Activated CD4-positive, CD25-positive, alpha-beta regulatory T cell (primary cell): ENCODE measurements at places on chromosomes 6 and 20.

- DNase-seq = no peak
Observed at GRCh38 chr20:24951536-24952083, 2.5 kb downstream of the CST7 start.

- DNase-seq = no peak
Observed at GRCh38 chr6:42200035-42200434, 5.3 kb upstream of the GUCA1B start.

- no peak for DNase-seq
Observed at GRCh38 chr20:50083034-50083433, 29.9 kb downstream of the UBE2V1 start.

- DNase-seq = no peak
Observed at GRCh38 chr6:80543151-80543550, 436.7 kb downstream of the BCKDHB start.

- DNase-seq = no peak
Observed at GRCh38 chr6:62998022-62998421, 213.2 kb upstream of the FKBP1C start.

DNA sequence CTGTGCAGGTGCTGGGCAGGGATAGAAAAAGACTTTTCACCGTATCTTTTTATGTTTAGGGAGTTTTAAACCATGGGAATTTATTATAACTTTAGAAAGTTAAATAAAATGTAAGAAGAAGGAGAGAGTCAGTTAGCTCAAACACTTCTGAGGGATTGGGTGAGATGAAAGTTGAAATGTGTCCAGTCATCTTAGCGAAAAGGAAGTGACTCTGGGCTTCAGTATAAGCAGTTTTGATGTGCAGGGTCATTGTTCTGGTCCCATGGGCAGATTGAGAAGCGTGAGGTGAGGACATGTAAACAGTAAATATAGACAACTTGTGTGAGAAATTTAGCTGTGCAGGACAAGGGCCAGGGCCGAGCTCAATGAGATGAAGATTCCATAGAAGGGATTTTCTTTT is 66.9 kb downstream of the TOX2 start:
- no peak for DNase-seq

DNA sequence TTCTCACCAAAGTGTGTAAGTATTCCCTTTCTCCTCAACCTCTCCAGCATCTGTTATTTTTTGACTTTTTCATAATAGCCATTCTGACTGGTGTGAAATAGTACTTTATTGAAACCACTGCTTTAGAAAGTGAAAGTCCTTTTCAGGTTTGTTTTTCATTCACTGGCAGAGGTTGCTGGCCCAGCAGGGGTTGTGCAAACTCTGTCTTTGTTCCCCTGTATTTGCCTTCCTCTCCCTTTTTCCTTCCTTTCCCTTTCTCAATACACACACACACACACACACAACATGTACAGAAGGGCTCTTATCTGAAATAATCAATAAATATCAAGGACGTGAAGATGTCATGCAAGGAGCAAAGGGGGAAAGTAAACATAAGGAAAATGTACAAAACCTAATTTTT is 99.8 kb downstream of the LY86 start:
- DNase-seq = no peak

DNA sequence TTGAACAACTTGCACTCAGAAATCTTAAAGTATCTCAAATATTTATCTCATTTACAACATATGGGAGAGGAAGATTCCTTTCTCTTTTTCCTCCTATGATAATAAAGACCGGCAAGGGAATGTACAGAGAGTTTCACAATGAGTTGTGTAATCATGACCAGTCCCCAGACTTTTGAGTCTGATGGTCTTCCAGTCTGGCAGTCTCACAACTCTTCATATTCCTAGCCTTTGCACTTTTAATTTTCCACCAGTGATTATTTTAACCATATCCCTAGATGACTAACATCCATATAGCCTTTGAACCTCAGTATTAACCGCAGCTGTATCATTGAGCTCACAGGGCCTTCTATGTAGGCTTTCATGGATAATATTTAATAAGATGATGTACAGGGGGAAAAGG is 278.5 kb downstream of the KHDC1L start:
- DNase-seq = no peak

GRCh38 chr20:38197619-38198018 is 32.5 kb upstream of the TGM2 start:
- no peak for DNase-seq

DNA sequence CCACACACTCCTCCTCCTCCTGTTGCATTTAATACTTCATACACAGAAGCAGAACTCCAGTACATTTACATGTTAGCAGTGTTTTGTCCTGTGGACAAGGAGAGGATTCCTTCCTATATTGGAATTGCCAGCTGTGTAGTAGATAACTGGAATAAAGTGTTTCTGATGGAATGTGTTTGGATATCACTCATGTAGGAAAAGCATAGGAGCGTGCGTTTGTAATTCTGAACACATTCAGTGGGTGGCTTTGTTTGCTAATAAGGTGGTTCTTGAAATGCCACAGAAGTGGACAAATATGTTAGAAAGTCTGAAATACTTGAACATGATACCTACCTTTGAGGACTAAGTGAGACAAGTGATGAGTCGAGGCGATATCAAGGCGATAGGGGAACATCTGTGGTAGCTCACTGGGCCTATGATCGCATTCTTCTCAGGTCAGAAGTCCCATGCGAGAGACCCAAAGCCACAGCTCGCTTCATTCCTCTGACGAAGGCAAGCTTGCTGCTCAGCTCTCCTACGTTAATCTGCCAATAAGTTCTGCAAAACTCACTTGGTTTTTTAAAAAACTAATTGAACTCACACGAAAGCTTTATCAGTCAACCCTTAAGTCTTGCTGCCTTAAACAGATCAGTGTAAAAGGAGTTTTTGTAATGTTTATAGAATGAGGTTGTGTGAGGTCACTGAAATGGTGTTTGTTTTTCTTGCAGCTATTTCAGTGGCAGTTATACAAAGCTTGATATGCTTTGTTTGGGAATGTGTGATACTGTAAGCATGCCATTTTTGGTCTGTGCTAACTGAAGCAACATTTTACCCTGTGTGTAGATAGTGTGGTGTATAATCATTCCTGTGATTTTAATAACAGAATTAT is 159.9 kb downstream of the SOX4 start:
- no peak for DNase-seq

DNA sequence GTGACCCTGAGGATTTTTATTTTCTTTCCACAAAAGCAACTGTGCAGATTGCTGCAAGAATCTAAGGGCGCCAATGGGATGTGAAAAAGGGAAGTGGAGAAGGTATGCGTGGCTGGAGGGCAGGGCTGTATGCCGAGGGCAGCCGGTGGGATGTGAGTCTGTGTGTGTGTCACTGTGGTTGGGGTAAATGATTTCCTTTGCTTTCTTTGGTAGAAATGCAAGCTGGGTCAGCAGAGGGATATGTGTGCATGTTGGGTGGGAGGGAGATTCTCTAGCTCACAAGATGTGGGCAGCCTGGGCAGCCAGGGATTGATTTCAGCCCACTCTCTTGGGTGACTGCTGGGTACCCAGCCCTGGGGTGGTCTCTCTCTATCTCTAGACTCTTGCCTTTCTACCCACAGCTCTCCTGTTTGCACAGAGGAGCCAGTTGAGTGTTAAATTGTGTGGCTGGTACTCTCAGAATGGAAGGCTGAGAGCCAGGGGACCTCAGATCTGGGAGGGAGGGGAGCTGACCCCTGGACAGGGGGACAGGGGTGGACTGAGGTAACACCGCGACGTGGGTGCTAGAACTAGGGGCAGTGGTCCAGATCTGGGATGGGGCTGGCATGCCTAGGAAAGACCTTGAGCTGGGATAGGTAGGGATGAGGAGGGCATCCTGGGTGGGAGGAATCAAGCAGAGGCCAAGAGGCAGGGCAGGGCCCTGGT is 136.8 kb upstream of the RNF24 start:
- DNase-seq = no peak

- DNase-seq = no peak
Observed at GRCh38 chr6:51930602-51931001, 156.8 kb downstream of the PKHD1 start.

DNA sequence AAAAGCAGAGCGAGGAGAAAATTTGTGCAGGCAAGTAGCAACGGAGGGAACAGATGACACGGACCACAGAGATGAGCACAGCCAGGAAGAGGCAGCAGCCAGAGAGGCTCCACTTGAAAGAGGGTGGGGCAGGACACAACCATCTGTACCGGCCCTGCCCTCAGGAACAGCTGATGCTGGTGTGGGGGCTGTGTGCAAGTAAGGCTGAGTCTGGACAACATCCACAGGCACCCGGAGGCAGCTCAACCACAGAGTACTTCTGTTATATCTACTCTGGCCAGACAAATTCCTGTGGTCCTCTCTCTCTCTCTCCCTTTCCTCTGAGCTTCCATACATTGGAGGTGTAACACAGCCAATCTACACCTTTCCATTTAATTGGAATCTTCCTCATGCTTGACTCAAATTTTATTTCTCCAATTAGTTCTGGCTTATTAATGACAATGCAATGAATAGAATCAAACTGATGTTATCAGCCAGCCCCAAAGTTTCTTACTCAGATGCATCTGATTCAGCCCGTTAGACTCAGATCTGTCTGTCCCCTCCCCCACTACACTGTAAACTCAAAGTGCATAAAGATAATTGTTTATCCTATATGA is 24.9 kb downstream of the KIF13A start:
- no peak for DNase-seq

DNA sequence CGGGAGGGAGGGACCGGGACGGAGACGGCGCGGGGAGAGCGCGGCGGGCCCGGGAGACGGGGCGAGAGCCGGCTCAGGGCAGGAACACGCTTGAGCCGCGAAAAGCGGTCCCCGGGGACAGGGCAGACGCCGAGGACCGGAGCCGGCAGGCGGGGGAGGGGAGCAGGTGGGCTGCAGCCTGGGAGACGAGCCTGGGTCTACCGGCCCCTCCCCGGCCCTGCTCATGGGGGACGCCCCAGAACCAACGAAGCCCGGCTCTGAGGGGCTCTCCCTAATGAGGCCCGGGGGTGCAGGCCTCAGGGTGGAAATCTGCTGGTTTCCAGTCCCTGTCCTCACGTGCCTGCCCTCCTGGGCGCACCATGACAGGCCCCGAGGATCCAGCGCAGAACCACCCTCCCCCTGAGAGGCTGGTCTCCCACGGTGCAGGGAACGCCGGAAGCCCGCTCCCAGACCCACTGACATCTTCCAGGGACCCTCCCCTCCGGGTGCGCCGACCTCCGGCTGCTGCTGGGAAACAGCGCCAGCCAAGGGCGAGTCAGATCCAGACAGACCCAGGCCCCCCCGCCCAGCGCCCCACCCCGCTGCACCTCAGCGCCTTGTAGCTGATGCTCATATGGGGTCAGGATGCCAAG is 571 bp upstream of the EEF1A2 start:
- DNase-seq = no peak

DNA sequence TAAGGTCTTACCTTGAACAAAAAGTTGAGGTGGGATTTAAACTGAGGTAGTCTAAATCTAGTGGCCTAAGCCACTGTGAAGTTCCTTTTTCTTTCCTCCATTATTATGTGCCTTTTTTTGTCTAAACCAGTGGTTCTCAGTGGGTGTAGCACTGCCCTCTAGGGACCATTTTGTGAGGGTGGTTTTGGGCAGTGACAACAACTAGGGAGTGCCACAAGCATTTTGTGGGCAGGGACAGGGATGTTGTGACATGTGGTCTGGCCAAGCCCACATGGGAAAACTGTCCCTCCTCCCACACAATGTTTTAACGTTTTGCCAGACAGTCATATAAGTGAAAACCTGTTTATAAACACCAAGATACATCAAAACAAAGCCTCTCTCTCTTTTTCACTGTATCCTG is 899.4 kb upstream of the FLRT3 start:
- no peak for DNase-seq

GRCh38 chr6:77425216-77425615 is 38.1 kb downstream of the HTR1B start:
- no peak for DNase-seq

- DNase-seq = no peak
Observed at GRCh38 chr6:106694343-106694742, 65.0 kb downstream of the QRSL1 start.

- no peak for DNase-seq
Observed at GRCh38 chr6:23228439-23229024, 659.2 kb downstream of the HDGFL1 start.

DNA sequence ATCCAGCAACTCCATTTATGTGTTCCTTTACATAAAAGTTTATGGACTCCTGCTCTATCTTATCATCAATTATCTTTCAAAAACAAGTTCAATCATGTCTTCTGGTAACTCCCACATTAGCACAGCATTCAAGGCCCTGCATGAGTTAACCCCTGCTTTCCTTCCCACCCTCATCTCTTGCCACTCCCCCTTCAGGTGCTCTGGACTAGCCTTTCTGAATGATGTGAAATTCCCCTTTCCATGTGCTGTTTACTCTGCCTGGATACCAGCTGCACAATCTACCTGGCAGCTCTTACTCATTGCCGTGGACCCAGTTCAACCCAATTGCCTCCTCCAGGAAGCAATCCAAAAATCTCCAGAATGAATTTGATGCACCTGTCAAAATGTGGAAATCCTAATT is 11.9 kb downstream of the ADGRF4 start:
- no peak for DNase-seq

- DNase-seq = no peak
Observed at GRCh38 chr20:3539311-3540107, 68.7 kb downstream of the ATRN start.

- no peak for DNase-seq
Observed at GRCh38 chr20:62155428-62156253, 12.1 kb downstream of the SS18L1 start.

GRCh38 chr6:138240476-138241245 is 22.4 kb upstream of the PBOV1 start:
- DNase-seq = no peak

- no peak for DNase-seq
Observed at GRCh38 chr20:17803765-17804164, 104.0 kb downstream of the BANF2 start.

- no peak for DNase-seq
Observed at GRCh38 chr6:138229072-138229471, 10.8 kb upstream of the PBOV1 start.

DNA sequence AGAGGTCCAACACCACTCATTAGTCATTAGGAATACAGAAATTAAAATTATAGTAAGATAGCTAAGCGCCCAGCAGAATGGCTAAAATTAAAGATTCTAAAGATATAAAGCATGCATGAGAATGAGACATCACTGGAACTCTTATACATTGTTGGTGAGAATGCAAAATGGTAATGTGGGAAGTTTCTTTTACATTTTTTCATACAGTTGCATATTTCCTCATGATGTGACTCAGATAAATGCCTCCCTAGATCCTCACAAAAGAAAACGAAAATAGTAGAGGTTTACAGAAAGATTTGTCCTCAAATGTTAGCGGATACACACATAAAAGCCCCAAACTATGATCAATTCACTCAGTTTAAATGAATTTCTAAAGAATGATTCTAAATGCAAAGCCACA is 633.7 kb upstream of the GJE1 start:
- DNase-seq = no peak

GRCh38 chr20:59003836-59004492 is 3.1 kb downstream of the CTSZ start:
- no peak for DNase-seq

DNA sequence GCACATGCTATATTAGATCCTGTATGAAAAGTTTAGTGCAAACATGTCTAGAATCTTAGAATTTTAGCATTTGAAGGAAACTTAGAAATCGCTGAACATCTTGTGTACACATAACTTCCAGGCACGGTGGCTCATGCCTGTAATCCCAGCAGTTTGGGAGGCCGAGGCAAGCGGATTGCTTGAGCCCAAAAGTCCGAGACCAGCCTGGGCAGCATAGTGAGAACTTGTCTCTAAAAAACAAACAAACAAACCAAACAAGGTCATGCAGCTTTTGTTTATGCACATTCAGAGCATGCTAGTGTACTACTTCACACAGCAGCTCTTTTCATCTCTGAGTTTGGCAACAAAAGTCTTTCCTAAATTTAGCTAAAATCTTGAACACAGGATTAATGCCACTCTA is 32.2 kb downstream of the CLVS2 start:
- no peak for DNase-seq
